CD4-positive, alpha-beta T cell treated with Interleukin-4 for 4 hours (primary cell): ENCODE measurements at places on chromosomes 1 and 21.

GRCh38 chr21:18840239-18840638 is 436.7 kb upstream of the TMPRSS15 start:
- no peak for DNase-seq

GRCh38 chr1:172482044-172482443 is 38.2 kb upstream of the PIGC start:
- no peak for DNase-seq

DNA sequence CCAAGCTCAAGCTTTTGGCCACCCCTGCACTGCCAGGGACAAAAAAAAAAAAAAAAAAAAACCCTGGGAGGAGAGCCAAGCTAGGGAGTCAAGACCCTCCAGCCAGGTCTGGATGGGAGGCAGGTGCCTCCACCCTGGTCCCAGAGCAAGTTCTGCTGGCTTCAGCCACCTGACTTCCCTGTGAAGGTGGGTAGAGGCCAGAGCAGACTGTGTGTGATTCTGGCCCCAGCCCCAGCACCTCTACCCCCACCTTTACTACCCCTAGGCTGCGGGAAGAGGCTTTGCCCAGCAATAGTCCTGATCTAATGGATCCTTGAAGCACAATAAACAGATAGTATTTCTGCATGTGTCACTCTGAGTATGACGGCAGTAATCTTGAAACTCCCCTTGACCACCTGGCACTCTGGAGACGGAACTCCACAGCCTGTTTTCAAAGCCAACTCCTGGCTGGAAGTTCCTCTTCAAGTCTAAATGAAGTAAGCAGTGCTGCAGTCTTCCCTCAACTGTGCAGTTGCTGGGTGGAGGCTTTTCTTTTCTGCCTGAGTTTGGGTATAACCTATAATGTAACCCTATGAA is 9.8 kb downstream of the PDZK1IP1 start:
- no peak for DNase-seq

DNA sequence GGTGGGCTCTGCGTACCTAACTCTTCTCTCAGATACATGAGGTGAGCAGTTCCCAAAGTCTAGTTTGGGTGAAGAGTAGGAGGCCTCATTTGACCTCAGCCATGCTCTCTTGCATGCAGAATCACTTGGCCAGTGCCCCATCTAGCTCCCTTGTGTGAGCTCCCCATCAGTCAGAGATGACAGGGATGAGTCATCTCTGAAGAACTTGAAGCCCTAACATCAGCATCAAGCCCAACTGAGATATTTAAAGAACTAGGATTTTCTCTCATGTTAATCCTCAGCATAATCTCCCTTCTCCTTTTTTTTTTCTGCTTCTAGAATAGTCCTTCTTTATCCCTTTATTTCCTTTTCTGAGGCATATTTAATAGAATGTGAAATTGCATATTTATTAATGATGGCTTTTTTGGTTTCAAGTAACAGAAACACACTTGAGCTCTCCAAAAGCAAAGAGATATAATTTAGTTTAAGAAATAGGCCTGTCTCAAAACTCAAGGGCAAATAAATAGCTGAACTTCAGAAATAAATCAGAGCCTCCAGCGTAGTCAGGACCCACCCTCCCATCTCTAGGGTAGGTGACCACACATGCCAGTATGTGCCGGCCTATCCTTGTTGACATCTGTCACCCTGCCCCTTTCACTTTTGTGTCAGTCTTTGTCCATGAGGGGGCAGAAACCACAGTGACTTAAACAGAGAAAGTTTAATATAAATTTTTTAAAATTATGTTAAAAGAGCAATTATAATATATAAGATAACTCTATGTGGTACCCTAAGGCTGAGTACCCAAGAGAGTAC is 112.3 kb downstream of the TSEN15 start:
- no peak for DNase-seq

GRCh38 chr1:28308750-28309149 is 20.1 kb upstream of the MED18 start:
- no peak for DNase-seq

- DNase-seq = no peak
These were observed 86.4 kb upstream of the SSX2IP start for GRCh38 chr1:84776639-84777038.

DNA sequence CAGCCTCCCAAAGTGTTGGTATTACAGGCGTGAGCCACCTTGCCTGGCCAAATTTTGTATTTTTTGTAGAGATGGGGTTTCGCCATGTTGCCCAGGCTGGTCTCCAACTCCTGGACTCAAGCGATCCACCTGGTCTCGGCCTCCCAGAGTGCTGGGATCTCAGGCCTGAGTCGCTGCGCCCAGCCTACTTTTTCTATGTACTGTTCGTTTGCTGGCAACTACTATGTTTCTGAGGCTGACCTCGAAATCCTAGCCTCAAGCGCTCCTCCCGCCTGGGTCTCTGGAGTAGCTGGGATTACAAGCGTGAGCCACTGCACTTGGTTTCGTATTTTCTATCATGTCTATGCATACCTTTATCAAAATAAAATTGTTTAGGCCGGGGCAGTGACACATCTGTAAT is 675 bp upstream of the TEKT2 start:
- no peak for DNase-seq

GRCh38 chr1:16087733-16088132 is 14.3 kb upstream of the FAM131C start:
- no peak for DNase-seq

- no peak for DNase-seq
These were observed 5.8 kb upstream of the NDUFV3 start for GRCh38 chr21:42887326-42887725.
